ENCODE measurements at places on chromosomes 5 and 9. TPM values are rescaled to one million over a fixed set of nuclear protein-coding genes. Genes with fewer than 3 reads are reported as not detected.

MLANA gene
- total RNA-seq, result not detected

ARSI gene
- not detected for total RNA-seq

PRKAA1 gene
- total RNA-seq, result 112 TPM

RANBP3L gene
- not detected for total RNA-seq

CDO1 gene
- 0.23 TPM for total RNA-seq

PCDHGA7 gene
- 0.23 TPM for total RNA-seq

KIF2A gene
- total RNA-seq, result 103 TPM

PFN3 gene
- total RNA-seq, result not detected

OGN gene
- 0.41 TPM for total RNA-seq

UHRF2 gene
- total RNA-seq, result 125 TPM

FAM169A gene
- total RNA-seq, result 15.9 TPM

TMEM215 gene
- total RNA-seq, result not detected

INSYN2B gene
- not detected for total RNA-seq

TNFAIP8 gene
- 145 TPM for total RNA-seq

DDX41 gene
- total RNA-seq, result 111 TPM

IFNA21 gene
- total RNA-seq, result not detected

NTRK2 gene
- total RNA-seq, result not detected

CDH9 gene
- total RNA-seq, result not detected

IFT74 gene
- 8.9 TPM for total RNA-seq

DDX4 gene
- total RNA-seq, result not detected

C9orf72 gene
- total RNA-seq, result 29.3 TPM

PDE6A gene
- total RNA-seq, result not detected

HMCN2 gene
- total RNA-seq, result not detected

PCDHA8 gene
- not detected for total RNA-seq

IFNA2 gene
- not detected for total RNA-seq

MPDZ gene
- 0.26 TPM for total RNA-seq

DMRT3 gene
- total RNA-seq, result not detected

SPINK4 gene
- not detected for total RNA-seq

LHX2 gene
- not detected for total RNA-seq

CCDC152 gene
- total RNA-seq, result 6.1 TPM

SHISAL2B gene
- not detected for total RNA-seq

GMCL2 gene
- total RNA-seq, result not detected

BTNL3 gene
- not detected for total RNA-seq

DBH gene
- total RNA-seq, result 0.82 TPM

SLC12A2 gene
- 11.7 TPM for total RNA-seq

HRCT1 gene
- not detected for total RNA-seq

TJP2 gene
- 9.9 TPM for total RNA-seq

MEIKIN gene
- total RNA-seq, result 1.6 TPM

LHX3 gene
- 0.13 TPM for total RNA-seq

SPINK6 gene
- not detected for total RNA-seq

ORM2 gene
- total RNA-seq, result 1.8 TPM

FOXD4L3 gene
- total RNA-seq, result 0.38 TPM

CCIN gene
- 0.84 TPM for total RNA-seq

KIF4B gene
- not detected for total RNA-seq

IL9 gene
- total RNA-seq, result not detected

RUSC2 gene
- 0.45 TPM for total RNA-seq

TPRN gene
- total RNA-seq, result 5.8 TPM

IFNA4 gene
- total RNA-seq, result not detected

SYNPO gene
- total RNA-seq, result 1.4 TPM

Measured in T-cell (primary cell).